HFFc6 (cell line): ENCODE measurements at places on chromosomes 12 and 14.

- no peak for DNase-seq
Measured at GRCh38 chr14:20757965-20758364, 10.2 kb upstream of the EDDM3B start.

- no peak for DNase-seq
Measured at GRCh38 chr14:59294662-59294992, 106.2 kb downstream of the DAAM1 start.

GRCh38 chr12:47768323-47768811 lies 4.7 kb upstream of the SLC48A1 start:
- no peak for DNase-seq

DNA sequence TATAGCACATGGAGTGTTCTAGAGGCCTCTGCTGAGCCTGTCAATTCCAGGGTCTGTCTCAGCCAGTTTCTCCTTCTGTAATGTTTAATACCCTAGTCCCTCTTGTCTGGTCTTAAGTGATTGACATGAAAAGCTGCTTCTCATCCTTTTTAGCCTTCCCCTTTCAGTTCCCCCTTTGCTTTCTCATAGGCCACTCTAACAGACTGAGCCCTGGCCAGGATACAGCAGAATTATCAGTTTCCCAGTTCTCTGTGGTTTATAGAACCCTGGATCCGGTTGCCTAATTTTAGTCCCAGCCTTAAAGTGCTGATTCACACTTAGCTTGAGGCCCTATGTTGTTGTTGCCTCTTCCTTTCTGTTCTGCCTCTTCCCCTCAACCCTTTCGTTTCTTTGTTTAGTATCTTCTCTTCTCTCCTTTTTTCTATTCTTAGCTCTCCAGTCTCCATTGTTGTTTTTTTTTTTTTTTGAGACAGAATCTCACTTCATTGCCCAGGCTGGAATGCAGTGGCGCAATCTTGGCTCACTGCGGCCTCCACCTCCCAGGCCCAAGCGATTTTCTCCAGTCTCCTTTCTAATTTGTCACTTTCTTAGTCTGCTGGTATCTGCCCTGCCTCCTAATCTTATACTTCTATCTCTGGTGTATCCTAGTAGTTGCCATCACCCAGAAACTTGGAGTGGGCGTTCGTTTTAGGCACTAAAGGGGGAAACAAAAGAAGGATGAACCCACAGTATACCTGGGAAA lies 2.9 kb upstream of the BIN2 start:
- DNase-seq: peak; percentile 39

DNA sequence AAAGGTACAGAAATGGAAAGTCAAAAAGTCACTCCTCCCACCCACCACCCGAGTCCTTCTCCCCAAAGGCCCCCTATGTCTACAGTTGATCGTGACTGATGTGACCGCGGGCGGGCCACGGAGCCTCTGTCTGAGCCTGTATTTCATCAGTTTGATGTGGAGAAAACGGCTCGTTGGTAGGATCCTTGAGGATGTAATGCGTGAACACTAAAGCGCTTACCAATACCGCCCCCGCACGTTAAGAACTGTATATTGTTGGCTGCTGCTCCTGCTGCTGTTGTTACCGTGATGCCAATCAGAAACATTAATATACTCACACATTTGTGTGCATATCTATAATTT lies 24.6 kb upstream of the UBC start:
- no peak for DNase-seq
